Urothelium cell line (cell line): ENCODE measurements at places on chromosomes 2 and 18.

- DNase-seq: no peak
Measured at GRCh38 chr2:119137502-119137901, 21.0 kb downstream of the C1QL2 start.

DNA sequence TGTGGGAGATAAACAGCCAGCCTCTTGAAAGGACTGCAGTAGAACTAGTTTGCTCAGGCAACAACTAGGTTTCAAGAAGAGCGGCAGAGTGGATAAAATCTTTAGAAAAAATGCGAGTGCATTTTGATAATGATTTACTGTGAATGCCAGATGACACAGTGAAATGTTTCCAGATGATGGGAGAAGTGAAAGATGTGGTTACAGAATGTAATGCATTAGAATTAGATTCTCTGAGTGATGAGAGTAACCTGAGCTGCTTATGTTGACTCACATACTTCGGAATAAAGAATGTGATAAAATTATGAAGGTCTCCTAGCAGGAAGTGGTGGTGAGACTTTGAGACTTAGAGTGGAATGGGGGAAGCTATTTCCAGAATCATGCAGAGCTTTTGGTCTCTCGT is 184.3 kb downstream of the GULP1 start:
- peak; percentile 18 for DNase-seq

DNA sequence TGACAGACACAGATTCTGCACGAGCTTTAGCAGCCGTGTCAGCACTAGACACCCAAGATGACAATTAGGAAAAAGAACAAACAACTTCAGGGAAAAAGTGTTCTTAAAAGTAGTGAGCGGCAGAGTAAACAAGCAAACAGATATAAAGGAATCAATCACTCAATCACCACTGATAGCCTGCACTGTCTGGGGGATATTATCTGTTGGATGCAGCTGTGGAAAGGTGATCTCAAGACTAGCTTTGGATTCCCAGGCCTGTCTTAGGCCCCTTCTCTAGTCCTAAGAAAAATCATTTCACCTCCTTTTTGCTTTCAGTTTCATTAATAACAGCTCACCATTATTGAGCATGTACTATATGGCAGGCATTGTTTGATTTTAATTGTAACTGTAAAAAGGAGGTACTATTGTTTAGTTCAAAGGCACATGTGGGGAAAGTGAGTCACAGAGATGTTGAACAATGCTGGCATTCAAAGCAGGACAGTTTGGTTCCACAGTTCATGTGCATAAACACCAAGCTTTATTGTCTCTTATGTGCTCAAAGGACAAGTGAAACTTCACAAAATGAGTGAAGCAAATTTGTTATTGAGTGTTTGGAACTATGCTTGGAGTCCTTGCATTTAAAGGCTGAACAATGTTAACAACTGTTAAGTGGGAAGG is 147.3 kb upstream of the TCF4 start:
- no peak for DNase-seq

GRCh38 chr2:209121691-209122090 is 302.2 kb upstream of the MAP2 start:
- DNase-seq: no peak

GRCh38 chr2:239828192-239828972 is 196.8 kb downstream of the NDUFA10 start:
- DNase-seq: no peak

- DNase-seq: no peak
Measured at GRCh38 chr2:18498531-18498930, 61.9 kb downstream of the RDH14 start.
